ENCODE measurements at places on chromosomes 1 and 21.

DNA sequence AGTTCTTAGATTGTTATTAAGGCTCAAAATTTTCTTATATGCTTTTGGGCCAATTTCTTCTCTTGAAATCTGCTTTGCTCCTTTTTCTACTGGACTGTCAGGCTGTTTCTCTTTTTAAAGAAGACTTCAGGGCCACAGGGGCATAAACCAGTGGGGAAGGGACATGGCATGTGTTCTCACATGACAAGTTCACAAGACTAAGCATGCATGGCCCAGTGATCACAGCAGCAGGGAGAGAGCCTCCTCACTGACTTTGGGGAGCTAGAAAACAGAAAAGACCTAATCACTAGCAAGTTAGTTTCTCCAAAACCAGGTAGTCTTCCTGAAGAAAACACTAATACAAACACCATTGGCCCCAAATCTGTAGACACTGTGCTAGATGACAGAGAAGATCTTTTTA is 64.8 kb downstream of the RAB3GAP2 start:
- DNase-seq, result no peak

DNA sequence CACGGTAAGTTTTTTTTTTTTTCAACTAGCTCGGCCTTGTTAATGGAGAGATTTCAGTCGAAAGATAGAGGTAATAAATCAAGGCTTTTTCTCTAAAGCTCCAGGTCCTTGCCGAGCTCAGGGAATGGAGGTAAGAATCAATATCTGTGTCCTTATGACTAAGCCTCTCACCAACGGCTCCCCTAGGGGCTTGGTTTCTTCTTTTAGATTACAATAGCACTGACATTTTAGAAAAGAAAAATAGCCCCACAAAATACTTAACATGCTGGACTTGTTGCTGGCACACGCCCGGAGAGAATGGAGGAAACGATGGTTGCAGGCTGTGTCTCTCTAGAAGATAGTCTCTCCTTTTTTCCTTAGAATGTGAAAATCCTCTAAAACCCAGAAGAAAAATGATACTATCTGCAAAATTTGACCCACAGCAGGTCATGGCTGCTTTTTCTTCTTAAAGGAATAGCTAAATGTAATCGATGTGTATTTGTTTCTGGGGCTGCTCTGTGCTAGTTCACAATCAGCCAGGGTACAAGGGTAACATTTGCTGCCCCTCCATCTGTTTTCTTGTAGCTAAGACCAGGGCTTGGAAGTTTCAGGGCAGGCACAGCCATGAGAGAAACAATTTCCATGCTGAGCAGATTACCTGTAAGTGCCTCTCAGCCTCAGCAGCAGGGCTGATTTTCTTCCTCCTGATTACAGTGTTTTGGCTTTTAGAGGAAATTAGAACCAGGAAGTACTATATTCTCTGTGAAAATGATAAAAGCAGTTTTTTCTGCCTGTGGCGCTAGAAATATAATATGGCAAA is 86.2 kb upstream of the GNG12 start:
- DNase-seq, result no peak

GRCh38 chr1:11321656-11322491 is 48.9 kb downstream of the UBIAD1 start:
- no peak for DNase-seq

GRCh38 chr1:95048317-95048716 is 24.4 kb downstream of the ALG14 start:
- DNase-seq, result no peak

DNA sequence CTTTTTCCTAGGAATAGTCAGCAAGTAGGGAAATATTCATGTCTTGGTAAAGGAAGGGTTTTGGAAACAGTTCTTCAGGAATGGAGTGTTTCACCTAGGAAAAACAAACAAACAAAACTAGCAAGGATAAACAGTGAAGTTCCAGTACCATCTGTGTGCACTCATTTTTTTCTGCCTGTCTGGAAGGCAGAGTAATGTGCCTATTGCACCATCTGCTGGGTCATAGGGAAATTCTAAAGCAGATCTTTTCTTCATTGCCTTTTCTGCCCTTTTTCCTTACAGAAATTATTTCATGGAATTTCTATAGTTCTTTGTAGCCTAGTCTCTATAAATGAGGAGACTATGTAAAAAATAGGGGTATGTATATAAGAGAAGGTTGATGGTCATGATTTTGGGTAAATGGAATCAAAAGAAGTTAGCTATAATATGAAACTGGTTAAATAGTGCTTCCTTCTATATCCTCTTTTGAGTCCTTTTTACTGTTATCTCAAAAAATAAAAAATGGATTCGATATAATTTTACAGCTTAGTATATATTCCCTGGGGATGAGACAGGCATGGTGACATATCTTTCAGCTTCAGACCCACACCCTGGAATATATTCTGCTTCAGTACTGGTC is 3.4 kb upstream of the HRNR start:
- DNase-seq, result no peak

DNA sequence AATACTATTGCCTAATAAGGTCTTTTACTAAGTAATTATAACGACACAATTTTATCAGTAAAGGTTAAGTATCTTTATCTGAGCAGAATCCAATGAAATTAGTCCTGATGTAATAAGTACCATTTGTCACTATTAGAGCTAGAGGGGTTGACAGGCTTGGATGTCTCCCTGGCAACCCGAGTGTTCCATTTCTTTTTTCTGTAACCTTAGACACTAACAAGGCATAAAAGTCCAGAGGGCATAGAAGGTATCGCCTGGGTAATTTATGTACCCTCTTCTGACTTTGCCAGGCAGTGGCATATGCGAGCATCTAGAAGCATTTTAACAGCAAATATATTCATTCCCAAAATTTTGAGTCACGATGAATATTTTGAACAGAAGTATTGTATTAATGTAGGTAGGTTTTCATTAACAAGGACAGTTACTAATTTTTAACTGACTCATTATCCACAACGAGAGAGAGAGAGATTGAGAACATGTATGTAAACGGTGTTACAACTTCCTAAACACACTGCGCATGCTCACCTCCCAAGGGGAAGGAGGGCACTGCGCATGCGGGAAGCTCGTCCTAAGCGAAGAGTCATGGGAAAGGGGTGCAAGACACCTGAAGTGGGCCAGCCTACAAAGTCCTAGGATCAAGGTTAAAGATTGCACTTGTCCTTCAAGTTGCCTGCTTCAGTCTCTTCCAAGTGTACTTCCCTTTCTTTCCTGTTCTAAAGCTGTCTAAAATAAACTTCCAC is 423.9 kb downstream of the DSCAM start:
- DNase-seq, result no peak

DNA sequence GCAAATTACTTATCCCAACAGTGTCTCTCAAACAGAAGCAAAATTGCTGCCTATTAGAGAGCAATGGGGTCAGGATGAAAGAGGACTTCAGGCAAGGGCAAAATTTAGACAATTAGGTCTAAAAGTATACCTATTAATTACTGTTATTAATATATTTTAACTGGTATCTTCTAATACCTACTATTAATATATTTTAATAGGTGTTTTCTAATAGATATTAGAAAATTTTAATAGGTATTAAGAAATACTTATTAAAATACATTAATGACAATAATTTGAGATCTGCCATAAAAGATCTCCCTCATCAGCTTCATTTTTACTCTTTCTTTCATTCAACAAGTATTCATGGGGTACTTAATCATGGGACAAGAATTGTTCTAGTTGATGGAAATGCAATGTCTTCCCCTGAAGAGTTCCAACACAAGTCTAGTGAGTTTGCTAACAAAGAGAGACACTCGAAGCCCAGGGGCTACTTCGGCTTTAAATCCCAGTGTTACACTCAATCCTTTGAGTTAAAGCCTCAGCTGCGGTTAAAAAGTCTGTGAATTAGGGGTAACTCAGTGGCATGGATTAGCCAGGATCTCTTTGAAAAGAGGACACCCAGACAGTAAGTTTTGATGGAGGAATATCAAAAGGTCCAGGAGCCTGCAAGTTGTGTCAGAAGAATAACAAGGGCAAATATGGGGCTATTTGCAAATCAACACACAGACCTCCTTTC is 44.1 kb downstream of the STYXL2 start:
- no peak for DNase-seq

DNA sequence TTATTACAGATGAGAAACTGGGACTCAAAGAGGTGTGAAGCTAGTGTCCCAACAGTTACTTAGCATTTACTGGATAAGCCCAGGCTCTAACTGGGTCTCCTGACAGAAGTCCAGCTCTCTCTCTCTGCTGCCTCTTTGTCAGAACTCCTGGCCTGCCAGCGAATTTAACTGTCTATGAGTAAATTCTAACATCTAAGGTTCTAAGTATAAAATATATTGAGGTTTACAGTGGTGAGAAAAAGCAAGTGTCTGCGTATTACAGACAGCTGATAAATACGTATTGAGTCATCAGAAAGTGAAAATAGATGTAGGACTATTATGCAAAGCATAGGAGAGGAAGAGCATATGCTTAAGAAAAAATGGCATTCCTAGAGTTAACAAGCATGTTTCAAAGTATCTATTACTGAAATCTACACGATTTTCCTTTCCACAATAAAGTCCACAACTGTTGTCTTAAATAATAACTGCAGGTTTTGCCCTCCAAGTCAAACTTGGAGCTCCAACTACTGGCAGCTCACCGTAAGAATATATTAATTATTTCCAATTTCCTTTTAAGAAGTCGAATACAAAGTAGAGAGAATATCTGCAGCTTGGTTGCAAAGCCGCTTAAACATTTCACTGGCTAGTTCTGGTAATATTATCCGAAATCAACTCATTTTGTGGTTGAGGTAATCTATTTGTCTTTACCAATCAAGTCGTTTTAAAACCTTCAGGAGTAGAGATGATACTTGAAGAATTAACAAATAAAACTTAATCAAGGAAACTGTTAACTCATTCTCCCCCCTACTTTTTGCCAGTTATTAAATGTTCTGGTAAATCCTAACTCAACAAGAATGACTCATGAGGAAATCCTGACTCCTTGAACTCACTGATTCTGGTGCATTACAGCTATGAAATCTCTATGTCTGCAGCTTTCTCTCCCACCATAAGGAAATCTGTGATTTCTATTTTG is 1.4 kb upstream of the RGS2 start:
- DNase-seq, result no peak

DNA sequence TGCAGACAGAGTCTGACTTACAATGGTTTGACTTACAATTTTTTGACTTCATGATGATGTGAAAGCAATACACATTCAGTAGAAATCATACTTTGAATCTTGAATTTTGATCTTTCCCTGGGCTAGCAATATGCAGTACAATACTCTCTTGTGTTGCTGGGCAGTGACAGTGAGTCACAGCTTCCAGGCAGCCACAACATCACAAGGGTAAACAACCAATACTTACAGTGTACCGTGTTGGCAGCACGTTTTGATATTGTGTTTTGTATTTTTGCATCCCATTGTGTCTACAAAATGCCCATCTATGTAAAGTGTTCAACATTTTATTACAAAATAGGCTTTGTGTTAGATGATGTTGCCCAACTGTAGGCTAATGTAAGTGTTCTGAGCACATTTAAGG is 150.9 kb downstream of the NTMT2 start:
- DNase-seq, result no peak

DNA sequence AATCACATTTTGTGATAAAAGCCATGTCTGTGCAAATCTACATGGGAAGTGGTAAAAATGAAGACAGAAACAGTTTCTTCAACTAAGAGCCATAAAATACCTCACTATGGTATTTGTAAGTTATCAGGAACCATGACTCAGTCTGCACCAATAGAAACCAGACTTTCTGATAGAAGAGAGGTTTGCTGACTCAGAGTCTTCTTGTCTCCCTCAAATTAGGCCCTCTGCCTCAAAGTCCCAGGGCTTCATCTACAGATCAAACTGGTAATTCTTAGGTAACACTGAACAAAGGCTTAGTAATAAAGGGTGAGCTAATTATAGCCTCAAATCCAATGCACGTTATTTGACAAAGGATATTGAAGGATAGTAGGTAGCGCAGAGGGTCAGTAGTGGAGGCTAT is 30.9 kb upstream of the SSX2IP start:
- no peak for DNase-seq

- no peak for DNase-seq
These were observed 61.0 kb upstream of the NEK2 start for GRCh38 chr1:211736351-211736915.

DNA sequence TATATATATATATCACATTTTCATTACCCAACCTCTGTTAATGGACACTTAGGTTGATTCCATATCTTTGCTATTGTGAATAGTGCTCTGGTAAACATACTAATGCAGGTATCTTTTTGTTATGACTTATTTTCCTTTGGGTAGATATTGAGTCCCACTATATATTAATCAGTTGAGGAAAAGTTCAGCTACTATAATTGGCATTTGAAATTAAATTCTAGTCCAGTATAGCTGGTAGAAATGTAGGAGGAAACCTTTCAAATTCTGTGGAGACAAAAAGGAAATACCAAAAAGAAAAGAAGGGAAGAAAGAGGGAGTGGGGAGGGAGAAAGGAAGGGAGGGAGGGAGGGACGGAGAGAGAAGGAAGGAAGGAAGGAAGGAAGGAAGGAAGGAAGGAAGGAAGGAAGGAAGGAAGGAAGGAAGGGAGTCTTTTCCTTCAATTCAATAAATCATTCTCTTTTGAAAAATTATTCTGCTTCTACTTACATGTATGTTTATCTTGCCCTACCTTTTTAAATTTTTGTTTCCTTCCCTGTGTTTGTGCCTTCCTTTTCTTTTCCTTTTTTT is 311.9 kb downstream of the TPR start:
- DNase-seq, result no peak

GRCh38 chr1:15341634-15342407 is 67.9 kb upstream of the EFHD2 start:
- DNase-seq, result no peak

DNA sequence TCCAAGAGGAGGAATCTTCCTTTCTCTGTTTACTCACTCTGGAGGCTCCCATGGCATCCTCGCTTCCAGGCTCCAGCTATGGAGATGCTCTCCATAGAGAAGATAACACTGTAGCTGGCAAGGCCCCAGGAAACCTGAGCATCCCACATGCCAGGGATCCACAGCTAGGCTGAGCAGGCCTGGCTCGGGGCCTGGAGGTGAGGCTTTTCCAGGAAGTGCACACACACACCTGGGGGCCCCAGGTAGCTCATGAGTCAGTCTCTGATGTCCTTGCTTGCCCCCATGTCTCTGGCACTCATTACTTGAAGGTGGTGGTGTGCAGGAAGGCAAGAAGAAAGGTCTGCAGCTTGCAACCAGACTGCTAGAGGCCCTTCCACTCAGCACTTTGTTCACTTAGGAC is 5.5 kb upstream of the LCE5A start:
- DNase-seq, result no peak

GRCh38 chr1:186499571-186499970 is 38.7 kb upstream of the PDC start:
- DNase-seq, result no peak

DNA sequence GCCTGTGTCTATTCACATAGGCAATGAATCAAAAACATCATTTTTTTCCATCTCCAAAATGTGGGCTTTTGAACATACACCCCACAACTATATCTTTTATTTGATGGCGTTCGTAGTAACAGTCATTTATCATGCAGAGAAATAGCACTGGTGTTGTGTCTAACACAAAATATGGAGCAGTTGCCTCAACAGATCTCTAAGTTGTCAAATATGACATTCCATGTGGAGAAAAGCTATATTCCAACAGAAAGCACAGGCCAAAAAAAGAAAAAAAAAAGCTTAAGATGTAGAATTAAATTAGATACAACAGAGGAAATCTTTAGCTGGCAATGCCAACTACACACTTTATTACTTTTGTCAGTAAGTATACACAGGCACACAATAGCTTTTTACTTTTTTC is 411.7 kb downstream of the BRINP3 start:
- DNase-seq, result no peak

GRCh38 chr1:225603538-225604354 is 49.2 kb downstream of the ENAH start:
- DNase-seq, result no peak
